ENCODE measurements at places on chromosomes 6 and 20.

DNA sequence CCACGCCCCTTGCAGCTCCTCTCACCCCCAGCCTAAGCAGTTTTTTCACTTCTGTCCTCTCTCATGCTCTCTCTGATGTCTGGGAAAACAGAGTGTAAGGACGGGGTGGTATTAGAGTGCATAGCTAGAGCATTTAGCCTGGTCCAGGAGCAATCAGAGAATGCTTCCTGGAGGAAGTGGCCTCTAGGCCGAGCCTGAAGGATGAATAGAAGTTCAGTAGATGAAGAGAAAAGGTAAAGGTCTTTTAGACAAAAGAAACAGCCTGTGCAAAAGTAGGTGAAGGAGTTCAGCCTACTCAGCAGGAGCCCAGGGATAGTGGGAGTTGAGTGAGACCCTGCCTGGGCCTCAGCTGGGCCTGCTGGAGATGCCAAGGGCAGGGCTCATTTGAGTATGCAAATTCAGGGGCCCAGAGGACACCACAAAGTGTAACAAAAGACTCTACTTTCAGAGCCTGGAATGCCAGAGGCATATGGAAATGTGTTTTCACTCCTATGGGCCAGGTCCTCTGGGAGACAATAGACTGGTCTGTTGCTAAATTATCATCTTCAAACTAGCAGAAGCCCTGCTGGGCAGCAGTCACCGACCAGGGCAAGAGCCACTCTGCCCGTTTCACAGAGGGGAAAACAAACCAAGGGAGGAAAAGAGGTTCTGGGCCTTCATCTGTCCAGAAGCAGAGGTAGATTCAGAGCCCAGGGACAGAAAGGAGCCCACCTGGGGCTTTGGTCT, 19.7 kb upstream of the TM9SF4 start:
- DNase-seq, result no peak

DNA sequence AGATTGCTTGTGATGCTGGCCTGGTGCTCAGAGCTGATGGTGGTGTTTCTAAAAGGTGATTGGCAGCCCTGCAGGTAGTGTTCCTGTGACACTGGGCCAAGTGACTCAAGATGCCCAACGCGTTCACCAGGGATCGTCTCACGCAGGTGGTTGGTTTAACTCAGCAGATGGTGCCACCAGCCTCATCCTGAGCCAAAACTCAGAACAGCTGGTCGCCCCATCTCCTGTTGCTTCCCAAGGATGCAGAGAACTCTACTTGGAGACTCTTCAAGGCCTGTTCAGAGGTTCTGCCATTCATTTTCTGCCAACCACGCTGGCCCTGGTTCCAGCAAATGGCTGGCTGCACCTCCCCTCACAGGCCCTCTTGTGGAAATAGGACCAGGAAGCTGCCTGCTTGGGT, 394.4 kb downstream of the CDH26 start:
- DNase-seq, result peak; percentile 40

DNA sequence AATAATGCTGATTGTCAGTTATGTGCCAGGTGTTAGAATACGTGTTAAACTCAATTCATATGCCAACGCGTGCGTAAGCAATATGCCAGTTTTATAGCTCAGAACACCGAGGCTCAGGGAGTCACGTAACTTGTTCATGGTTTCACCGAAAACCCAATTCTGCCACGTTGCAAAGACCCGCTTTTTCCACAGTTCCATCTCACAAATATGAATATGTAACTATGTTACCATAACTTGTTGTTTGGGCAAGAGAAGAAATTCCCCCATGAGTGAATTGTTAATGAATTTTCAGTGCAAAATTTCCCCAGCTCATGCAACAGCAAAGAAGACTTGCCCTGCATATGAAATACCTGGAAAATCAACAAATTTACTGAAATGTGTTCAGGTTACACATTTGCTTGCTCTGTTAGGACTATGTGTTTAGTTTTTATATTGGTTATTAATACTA, 30.1 kb downstream of the SF3B5 start:
- no peak for DNase-seq

- DNase-seq, result no peak
Measured at GRCh38 chr20:24469116-24469893, at the start of gene SYNDIG1. SYNDIG1 (plus strand) TSS chr20:24469629; CDS start chr20:24543098, 73,469 bp downstream.

GRCh38 chr6:10633216-10633615, 61.2 kb downstream of the C6orf52 start:
- DNase-seq, result no peak

DNA sequence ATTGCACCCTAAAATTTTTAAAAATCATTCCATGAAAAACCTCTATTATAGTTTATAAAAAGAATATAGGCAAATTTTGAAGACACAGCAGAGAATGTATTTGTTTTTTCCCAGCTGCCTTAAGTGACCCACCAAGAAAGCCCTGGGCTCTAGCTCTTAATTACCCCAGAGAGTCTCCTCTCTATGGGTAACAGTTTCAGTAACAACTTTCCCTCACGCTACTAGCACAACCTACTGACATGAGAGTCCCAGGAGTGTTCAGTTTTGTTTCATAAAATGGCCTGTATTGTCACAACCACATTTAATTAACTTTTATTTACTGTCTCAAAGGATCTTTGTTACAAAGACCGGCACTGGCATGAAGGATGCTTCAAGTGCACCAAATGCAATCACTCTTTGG, 41.5 kb downstream of the FHL5 start:
- no peak for DNase-seq

- no peak for DNase-seq
Measured at GRCh38 chr6:39907871-39908575, 26.2 kb downstream of the MOCS1 start.

All from cerebellar nuclear complex (tissue), 1 donor.